PC-9 (cell line): ENCODE measurements at places on chromosomes 7 and 10. TPM values are rescaled to one million over a fixed set of nuclear protein-coding genes. Genes with fewer than 3 reads are reported as not detected.

Gene AGAP4
- 24.2 and 31.4 TPM in 2 replicates for total RNA-seq

Gene TEX47
- not detected in 2 replicates for total RNA-seq

Gene RAPGEF5
- 16.4 and 16.6 TPM in 2 replicates for total RNA-seq

Gene ATOH7
- total RNA-seq: not detected in 2 replicates

Gene FAM20C
- 31.0 and 34.0 TPM in 2 replicates for total RNA-seq

Gene RGR
- total RNA-seq: not detected in 2 replicates

Gene VPS37D
- 8.3 and 12.4 TPM in 2 replicates for total RNA-seq

Gene SFTPA1
- total RNA-seq: not detected in 2 replicates

Gene TFR2
- total RNA-seq: 4.8 and 6.2 TPM in 2 replicates

Gene PCGF6
- total RNA-seq: 4.5 and 7.1 TPM in 2 replicates

Gene RPEL1
- not detected in 2 replicates for total RNA-seq

Gene ADAM8
- 18.3 and 31.5 TPM in 2 replicates for total RNA-seq

Gene MYL10
- not detected in 2 replicates for total RNA-seq

Gene NCF1
- 0.38 and 0.41 TPM in 2 replicates for total RNA-seq

Gene INHBA
- total RNA-seq: 17.3 and 17.6 TPM in 2 replicates

Gene ZNF107
- total RNA-seq: 4.8 and 6.0 TPM in 2 replicates

Gene THNSL1
- total RNA-seq: 5.6 and 6.8 TPM in 2 replicates

Gene LGI1
- not detected in 2 replicates for total RNA-seq

Gene ARHGAP12
- 34.3 and 51.9 TPM in 2 replicates for total RNA-seq

Gene VAX1
- total RNA-seq: not detected in 2 replicates

Gene C10orf62
- 0.45 and 0.59 TPM in 2 replicates for total RNA-seq

Gene CLEC5A
- not detected in 2 replicates for total RNA-seq

Gene CPA4
- 4.2 and 9.8 TPM in 2 replicates for total RNA-seq

Gene ACSL5
- 11.7 and 21.4 TPM in 2 replicates for total RNA-seq

Gene SLC39A12
- not detected in 2 replicates for total RNA-seq

Gene LRMDA
- total RNA-seq: not detected in 2 replicates

Gene CPVL
- 0.28 TPM in 1 of 2 replicates, not detected in the other for total RNA-seq

Gene METTL2B
- 39.2 and 41.9 TPM in 2 replicates for total RNA-seq

Gene NEUROD6
- not detected in 2 replicates for total RNA-seq

Gene CELF2
- total RNA-seq: not detected in 2 replicates

Gene FGL2
- not detected in 2 replicates for total RNA-seq

Gene CCL24
- total RNA-seq: not detected in 2 replicates

Gene KCNMA1
- total RNA-seq: 0.68 and 0.70 TPM in 2 replicates

Gene NUTM2E
- total RNA-seq: 0.70 and 0.88 TPM in 2 replicates

Gene KCNH2
- total RNA-seq: 1.5 and 1.6 TPM in 2 replicates

Gene SPDYE6
- total RNA-seq: not detected in 2 replicates

Gene LRIT1
- not detected in 2 replicates for total RNA-seq

Gene HOXA7
- not detected in 2 replicates for total RNA-seq

Gene GPR15LG
- not detected in 2 replicates for total RNA-seq

Gene COL28A1
- total RNA-seq: 0.83 and 2.2 TPM in 2 replicates

Gene ANLN
- total RNA-seq: 239 and 262 TPM in 2 replicates

Gene CALHM1
- total RNA-seq: not detected in 2 replicates

Gene INA
- 20.4 and 20.9 TPM in 2 replicates for total RNA-seq

Gene RARRES2
- not detected in 2 replicates for total RNA-seq

Gene OPN1SW
- total RNA-seq: not detected in 2 replicates

Gene CRPPA
- total RNA-seq: 8.0 and 9.2 TPM in 2 replicates

Gene CNPY1
- not detected in 2 replicates for total RNA-seq

Gene CRTAC1
- not detected in 2 replicates for total RNA-seq

Gene PDZD7
- total RNA-seq: 2.3 and 2.8 TPM in 2 replicates

Gene AGMO
- total RNA-seq: not detected in 2 replicates
